ENCODE measurements at places on chromosomes 3 and 15.

DNA sequence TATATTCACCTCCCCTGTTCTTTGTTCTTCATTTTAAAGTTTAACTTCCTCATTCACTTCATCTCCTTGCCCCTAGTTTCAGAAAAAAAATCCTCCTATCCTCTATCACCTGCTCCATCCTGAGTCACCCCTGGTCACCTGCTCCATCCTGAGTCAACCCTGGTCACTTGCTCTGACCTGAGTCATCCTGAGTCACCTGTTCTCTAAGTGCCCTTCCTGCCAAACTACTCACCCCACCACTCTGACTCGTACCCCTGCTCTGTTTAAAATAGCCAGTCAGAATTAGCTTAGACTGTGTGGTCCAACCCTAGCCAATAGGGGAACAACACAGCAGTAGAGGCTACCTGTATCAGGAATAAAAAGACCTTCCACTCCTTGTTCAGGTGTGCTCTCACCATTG is 716.9 kb downstream of the ZBBX start:
- no peak for DNase-seq

GRCh38 chr3:86990012-86990733 is 776 bp downstream of the VGLL3 start:
- DNase-seq, result no peak

- no peak for DNase-seq
Observed at GRCh38 chr3:186386883-186387560, 25.0 kb upstream of the DGKG start.

- DNase-seq, result no peak
Observed at GRCh38 chr3:138842483-138843188, 7.9 kb upstream of the PIK3CB start.

DNA sequence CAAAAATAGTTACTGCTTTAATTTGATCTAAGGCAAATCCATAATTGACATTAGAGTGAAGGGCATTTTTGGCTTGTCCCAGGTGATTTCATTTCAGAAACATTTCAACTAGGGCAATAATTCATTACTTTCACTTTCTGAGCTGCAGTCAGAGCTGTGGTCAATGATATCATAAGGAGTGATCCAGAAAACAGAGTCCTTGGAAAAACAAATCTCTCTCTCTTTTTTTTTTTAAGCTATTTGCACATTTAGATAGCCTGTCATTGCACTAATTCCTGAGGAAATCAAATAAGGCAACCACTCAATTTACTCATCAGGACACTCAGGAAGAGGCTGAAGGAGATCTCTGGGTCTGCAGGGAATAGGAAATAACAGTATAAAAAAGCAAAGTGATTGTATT is 269.5 kb upstream of the LRRC3B start:
- no peak for DNase-seq

- no peak for DNase-seq
Observed at GRCh38 chr15:56168394-56168793, 75.3 kb downstream of the RFX7 start.

- DNase-seq, result no peak
Observed at GRCh38 chr3:153162513-153163392, 727 bp downstream of the RAP2B start.

DNA sequence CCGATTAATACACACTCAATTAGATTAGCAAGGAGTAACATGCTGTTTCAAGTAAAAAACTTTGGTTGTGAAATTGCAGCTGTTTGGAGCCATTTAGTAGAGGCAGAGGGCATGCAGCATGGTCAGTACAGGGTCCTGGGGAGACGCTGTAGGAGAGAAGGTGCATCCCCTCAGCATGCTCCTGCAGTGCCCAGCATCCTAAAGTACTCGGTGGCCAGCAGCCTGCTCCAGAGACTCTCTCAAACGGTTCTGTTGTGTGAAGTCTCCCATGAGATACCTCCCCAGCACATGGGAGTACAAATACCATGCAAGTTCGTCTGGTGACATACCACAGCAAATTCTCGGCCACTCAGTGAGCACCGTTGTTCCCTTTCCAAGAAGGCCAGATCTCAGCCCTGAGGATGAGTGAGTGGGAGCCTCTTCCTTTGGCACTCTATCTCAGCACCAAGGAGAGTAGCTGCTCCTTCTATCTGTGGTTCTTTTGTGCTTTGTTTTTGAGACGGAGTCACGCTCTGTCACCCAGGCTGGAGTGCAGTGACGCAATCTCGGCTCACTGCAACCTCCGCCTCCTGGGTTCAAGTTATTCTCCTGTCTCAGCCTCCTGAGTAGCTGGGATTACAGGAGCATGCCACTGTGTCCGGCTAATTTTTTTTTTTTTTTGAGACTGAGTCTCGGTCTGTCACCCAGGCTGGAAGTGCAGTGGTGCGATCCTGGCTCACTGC is 72.7 kb downstream of the TJP1 start:
- DNase-seq, result no peak

GRCh38 chr15:70466895-70467529 is 296.3 kb downstream of the UACA start:
- no peak for DNase-seq

GRCh38 chr3:140018556-140018955 is 83.6 kb downstream of the CLSTN2 start:
- DNase-seq, result no peak

All from effector CD8-positive, alpha-beta T cell (primary cell).